ENCODE measurements at places on chromosomes 5 and 9.

GRCh38 chr9:133369933-133370332 lies 5.9 kb downstream of the SURF4 start:
- DNase-seq = no peak

- peak; percentile 4 for DNase-seq
Measured at GRCh38 chr9:134066526-134066912, 1.3 kb downstream of the BRD3 start.

- DNase-seq = no peak
Measured at GRCh38 chr9:134386951-134387831, 60.9 kb downstream of the RXRA start.

- DNase-seq = no peak
Measured at GRCh38 chr5:169153405-169153804, 147.5 kb downstream of the SLIT3 start.

DNA sequence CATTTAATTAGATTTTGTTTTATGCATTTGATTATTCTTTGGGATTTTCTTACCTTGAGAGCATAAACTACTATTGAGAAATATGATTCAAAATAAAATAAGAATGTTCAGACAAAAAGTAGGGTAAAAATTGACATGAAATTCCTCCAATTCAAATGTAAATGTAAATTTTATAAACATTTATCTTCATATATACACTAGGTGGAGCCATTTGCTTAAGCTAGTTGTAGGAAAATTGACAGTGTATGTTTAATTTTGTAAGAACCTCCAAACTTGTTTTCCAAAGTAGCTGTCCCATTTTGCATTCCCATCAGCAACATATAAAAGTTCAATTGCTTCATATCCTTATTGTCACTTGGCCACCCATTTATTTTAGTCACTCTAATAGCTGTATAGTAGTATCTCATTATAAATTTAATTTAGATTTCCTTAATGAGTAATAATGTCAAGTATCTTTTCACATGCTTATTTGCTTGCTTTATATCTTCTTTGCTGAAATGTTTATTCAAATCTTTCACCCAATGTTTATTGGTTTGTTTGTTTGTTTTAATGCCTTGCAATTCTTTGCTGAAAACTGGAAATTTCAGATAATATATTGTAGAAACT lies 37.6 kb upstream of the SLCO6A1 start:
- no peak for DNase-seq

GRCh38 chr5:134948911-134949310 lies 18.8 kb upstream of the CATSPER3 start:
- no peak for DNase-seq

DNA sequence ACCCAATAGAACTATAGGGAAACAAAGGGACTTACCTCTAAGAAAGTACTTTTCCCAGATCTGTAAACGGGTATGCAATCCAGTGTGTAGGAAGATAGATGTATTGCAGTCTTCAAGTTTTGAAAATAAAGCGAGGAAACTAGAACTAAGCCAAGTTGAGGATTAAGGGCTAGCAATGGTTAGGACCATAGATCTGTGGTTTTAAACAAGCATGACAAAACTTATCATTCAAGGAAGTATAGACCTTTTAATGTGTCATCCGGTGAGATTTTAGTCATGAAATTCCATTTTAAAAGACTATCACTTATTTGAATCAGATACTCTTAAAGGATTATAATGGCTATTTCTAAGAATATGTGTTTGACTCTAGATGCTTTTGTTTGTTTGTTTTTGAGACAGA lies 20.5 kb downstream of the CD274 start:
- no peak for DNase-seq

DNA sequence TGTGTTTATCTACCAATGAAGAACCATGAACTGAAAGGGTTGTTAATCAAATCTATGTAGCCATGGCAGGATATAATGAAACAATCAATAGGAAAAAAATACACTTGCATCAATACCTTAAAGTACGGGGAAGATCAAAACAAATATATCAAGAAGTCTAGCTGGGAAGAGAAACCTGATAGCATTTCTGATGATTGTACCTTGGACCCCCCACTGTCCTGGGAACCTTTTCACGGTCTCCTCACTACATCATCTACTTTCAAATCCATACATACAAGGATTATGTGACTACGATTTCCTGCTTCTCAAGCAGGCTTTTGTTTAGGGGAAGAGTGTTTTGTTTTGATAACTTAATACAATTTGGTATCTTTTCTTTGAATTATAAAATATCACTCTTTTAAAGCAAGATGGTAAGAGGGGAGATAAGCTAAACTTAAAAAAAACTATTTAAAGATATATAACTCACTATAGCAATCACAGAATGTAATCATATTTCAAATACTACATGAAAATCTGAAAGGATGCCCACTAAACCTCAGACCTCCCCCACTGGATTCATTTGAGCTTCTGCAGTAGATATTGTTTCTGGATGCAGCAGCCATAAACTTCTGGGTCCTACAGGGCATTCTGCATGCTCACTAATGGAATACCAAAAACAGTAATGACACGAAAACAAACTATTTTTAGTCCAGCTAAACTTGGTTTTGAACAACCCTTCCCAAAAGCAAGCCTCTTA lies 8.0 kb downstream of the EBF1 start:
- no peak for DNase-seq

GRCh38 chr5:65100911-65101631 lies 332.3 kb downstream of the CWC27 start:
- DNase-seq = peak; percentile 43

DNA sequence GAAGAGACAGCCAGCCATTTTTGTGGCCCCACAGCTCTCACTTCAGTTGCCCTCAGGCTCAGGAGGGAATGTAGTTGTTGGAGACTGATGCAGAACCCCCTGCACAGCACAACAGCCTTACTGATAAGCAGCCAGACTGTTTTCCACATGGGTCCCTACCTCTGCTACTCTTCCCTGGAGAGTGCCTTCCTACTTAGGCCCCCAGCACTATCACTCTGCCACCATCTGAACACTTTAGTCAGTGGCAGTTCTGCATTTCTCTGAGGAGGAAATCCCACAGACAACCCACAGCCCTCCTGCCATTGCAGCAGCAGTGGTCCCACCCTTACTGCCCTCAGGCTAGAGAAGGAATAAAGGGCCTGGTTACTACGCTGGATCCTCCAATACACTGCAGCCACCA lies 61.8 kb upstream of the PTPRD start:
- DNase-seq = no peak

DNA sequence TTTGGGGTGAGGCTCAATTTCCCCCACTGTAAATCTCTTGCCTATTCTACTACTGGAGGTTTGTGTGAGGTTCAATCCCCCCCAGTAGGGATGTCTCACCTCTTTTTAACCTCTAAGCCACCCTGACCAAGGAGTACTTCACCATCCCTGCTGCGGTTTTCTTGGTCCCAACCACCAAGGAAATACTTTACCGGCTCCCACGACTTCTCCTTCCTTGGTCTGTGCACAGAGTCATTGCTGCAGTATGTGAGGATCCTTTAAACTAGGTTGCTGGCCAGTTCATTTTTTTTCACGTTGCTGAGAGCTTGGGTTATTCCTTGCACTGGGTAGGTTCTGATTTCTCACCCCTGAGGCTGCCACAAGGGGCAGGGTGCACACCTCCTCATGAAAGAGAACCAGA lies 22.5 kb upstream of the HMGCS1 start:
- DNase-seq = no peak

DNA sequence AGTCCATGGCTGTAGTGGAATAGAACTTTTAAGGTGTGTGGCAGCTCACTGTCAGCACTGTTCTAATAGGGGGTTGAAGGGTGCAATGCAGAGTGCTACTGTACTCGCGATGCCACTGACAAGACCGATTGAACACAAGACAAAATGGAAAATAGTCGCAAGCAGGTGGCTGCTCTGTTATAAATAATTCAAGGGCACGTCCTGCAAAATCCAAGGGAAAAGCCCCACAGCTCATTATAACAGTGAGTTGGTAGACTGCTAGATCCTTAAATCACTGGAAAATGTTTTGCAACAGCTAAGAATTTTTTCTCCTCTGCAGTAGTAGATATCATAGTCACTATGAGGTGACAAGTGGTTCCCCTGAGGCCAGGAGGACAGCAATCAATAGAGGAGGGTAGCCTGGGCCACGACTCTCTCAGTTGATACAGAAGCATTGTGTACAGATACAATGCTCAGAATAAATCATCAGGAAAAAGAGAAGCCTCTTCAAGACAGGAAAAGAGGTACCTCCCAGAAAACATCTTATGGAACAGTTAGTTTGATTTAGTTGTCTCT lies 926.3 kb downstream of the TLE4 start:
- no peak for DNase-seq

- no peak for DNase-seq
Measured at GRCh38 chr5:84272771-84273516, 111.7 kb downstream of the EDIL3 start.

GRCh38 chr5:159782197-159782994 lies 133.9 kb upstream of the ADRA1B start:
- DNase-seq = no peak

GRCh38 chr5:65539827-65540226 lies 23.1 kb downstream of the CENPK start:
- peak; percentile 78 for DNase-seq

- no peak for DNase-seq
Measured at GRCh38 chr5:147372191-147372590, 137.4 kb downstream of the STK32A start.

- DNase-seq = no peak
Measured at GRCh38 chr5:143469125-143469524, 65.6 kb upstream of the NR3C1 start.

DNA sequence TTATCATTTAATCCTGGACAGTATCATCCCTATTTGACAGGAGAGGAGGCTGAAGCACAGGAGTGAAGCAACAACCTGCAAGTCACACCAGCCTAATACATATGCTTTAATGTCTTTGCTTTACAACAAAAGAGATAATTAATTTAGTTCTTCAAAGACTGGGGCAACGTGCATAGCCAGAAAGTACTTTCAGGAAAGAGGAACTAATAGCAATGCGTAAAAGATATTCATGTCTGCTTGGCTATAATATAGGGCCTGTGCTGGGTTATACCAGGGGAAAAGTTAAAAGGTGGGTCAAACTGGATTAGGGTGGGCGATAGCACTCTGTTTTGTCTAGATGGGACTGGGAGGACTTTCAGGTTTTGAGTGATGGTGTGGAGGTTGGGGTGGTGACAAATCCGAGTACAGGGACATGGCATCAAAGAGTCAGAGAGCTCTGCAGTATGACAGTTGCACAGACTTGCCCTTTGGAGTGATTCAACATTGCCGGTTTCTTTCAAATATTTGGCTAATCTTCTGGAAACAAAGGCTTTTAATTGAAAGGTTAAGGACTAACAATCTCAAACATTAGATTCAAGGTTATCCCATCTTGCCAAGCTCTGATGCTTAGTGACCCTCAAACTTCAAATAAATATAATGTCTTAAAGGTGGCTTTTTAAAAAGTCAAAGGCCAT lies 11.9 kb downstream of the DAB2 start:
- no peak for DNase-seq

- DNase-seq = no peak
Measured at GRCh38 chr5:67047160-67047559, 149.4 kb downstream of the CD180 start.

DNA sequence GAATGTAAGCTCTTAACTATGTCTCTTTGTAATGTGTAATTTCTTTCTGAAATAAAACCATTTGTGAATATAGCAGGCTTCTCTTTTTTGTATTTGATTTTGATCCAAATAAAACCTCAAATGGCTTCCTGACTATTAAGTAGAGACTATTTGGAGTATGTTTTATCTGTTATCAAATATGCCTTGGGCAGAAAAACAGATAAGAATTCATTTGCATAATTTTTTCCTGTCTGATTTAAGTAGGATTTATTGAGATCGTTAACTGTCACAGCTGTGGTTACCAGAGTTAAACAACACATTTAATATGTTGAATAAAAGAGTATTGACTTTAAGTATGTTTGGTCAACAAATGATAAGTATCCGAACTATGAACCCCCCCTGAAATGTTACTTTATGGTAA lies 104.9 kb downstream of the MELK start:
- DNase-seq = no peak

GRCh38 chr9:113775749-113776148 lies 100.4 kb upstream of the ZNF618 start:
- DNase-seq = no peak

GRCh38 chr9:135526730-135527571 lies 5.7 kb downstream of the LCN1 start:
- DNase-seq = no peak

- DNase-seq = no peak
Measured at GRCh38 chr5:65640240-65640639, 15.4 kb downstream of the SHLD3 start.

DNA sequence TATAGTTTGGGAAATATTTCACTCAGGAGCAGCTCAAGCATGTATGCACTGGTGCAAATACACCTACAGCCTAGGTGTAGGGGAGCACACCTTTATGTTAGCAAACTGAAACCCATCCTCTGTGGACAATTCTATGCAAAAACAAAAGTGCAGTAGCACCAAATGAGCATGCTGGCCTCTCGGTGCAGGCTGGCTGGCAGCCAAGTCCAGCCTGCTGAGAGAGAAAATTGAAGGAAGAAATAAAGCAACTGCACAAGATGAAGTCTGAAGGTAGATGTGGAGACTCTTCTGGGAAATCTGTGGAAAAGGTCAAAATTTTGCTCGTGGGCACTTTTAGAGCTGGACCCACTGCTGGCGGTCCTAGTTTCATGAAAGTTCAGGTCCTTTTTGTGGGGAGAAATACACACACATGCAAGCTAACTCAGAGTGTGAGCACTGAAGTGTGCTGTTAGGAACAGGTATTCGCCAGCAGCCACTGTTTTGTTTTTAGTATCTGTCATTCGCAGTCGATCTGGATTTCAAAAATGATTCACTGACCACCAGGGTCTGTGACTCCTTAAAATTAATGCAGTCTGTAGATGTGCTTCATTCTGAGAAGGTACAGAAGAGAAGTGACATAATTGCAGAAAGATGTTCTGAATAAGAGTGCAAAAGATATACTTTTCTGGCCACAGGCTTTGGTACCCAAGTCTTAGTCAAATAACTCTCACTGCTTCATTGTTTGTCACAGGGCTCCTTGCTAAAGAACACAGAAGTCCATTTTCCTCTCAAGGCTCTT lies 281.7 kb downstream of the PARP8 start:
- DNase-seq = no peak

DNA sequence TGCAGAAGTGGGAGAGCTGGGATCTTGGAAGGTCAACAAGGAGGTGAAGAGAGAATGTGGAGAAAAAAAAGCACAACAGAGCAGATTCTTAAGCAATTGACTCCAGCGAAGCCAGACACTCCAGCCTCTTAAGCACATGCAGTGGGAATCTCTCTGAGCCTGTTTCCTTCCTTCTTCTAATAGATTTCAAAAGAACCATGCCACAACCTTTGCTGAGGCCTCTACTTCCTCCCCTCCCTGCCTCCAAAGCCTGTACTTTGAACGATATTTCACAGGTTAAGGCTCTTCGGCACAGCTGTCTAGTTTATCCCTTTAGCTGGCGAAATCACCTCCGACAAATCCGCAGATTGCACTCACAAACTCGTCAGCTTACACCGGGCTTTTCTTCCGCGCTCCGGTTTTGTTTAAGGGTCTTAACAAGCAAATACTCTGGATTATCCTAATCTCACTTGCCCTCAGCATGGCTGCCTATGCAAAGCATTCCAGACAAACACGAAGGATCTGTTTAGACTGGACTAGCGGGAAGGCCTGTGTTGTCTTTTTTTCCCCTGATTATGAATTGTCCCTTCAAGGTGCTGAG lies 211.6 kb upstream of the PANK3 start:
- no peak for DNase-seq
